NCI-H460 (cell line): ENCODE measurements at places on chromosomes 2 and 18.

DNA sequence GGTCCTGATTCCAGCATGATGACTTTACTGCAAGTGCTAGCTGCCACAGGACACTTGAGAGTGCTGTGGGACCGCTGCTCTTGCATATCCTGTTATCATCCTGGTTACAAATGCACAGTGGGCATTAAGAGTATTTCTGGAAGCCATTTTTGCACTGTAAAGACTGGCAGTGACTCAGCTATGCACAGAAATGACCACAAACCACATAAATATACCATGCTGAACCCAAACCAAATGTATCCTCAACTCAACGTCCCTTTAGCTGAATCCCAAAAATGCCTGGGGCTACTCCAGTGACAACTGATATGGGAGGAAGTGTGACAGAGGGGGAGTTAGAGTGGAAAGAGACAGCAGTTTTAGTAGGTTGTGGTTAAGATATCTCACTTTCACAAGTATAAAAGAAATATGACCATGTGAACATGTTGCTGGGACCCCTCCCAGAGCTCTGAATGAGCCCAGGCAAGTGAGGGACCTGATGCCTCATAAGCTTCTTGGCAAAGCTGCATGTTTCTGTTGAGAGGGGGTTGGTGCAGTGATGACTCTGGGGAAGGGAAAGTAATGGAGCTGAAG, 37.3 kb downstream of the RHBDD1 start:
- no peak for DNase-seq

GRCh38 chr2:130744287-130745117, 10.8 kb upstream of the AMER3 start:
- DNase-seq, result no peak

DNA sequence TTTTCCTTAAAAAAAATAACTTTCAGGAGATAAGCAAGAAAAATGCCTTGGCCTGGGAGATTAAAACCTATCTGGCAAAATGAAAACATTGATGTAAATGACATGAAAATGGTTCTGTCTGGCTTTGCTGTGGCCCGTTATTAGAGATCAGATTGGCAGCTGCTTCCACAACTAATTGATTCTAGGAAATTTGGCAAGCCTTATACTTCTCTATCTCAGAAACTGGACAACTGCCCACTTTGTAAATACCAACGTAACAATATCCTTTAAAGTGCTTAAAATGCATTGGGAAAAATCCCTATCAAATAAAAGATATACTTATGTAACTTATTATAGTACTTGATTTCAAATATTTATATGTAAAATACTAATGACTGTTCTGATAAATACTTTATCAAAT, 14.2 kb upstream of the SKA1 start:
- DNase-seq, result no peak

GRCh38 chr2:143436951-143437350, 307.7 kb downstream of the ARHGAP15 start:
- DNase-seq, result no peak

DNA sequence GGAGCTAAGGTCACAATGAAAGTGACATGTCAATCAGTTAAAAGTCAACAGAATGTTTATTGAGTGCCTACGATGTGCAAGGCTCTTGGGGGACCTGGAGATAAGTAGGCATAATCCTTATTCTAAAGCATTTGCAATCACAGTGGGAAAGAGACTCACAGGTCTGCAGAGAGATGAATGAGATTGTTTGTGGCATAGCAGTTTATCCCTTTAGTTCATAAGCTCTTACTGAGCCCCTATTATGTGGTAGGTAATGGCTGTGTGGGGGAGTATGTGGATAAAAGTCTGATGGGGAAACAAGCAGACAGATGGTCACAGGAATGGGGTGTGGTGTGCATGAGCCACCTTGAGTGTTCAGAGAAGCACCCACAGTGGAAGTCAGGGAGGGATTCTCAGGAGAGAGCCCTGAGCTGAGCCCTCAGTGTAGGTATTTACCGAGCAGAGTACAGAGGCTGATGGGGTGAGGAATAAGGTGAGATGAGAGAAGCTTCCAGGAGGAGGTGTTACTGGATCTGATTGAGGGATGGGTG, 48.1 kb downstream of the EMILIN2 start:
- no peak for DNase-seq

DNA sequence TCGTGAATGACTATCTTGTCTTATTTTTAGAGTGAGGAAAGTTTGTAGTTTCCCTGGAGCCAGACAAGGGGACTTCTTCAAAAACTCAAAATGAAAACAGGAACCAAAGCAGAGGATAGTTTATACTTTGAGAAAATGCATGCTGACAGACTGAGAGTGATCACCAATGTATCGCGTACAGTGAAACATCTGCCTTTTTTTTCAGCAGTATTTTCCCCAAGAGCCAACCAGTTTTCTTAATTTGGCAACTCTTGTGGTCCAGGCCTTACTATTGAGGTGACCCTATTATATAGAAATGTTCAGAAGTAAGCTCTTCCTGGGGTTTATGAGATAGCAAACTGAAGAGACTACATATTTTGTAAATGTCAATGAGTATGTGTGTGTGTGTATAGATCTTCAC, 153.7 kb upstream of the VRK2 start:
- no peak for DNase-seq

DNA sequence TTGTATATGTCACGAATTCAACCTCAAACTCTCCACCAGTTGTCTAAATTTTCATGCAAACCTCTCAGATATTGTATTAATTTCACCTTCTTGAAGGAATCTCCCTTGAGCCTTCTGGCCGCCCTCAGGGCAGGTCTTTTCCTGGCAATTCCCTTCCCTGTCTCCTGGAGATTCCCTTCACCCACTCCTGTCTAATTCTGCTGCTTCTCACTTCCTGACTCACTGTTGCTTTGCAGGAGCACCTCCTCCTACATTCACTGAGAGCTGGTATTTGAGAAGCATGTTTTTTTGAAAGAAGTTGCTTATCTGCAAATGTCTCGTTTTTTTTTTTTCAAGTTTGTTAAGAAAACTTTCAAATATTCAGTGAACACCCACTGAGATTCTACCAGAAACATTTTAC, 79.9 kb upstream of the OTOS start:
- no peak for DNase-seq

GRCh38 chr2:114526841-114527240, 84.4 kb downstream of the DPP10 start:
- no peak for DNase-seq

DNA sequence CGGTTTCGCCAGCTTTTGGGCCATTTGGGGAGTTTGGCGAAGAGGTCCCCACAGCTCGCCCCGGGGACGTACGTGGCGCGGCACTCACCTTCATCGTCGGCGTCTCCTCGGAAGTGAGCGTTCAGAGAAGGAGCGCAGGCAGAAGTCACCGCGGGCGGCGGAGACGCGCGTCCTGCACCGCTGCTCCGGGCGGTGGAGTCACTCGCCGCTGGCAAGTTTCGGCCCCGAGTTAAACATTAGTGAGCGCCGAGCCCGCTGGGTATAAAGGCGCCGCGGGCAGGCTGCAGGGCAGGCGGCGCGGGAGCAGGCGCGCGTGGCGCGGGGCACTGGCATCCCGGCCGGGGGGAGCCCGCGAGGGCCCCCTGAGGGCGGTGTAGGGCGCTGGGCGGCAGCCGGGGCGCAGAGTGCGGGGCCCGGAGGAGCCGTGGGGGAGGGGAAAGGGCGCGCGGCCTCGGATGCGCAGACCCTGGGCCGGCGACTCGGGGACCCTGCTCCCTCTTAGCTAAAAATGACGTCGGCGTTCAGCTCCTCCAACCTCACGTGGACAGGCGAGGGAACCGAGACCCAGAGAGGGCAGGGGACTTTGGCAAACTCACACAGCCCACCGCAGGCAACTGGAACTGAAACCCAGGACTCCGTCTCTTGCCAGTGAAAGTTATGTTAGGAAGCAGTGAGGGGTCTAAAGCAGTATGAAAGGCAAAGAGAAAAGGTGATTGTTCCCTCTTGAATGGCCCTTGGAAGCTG, at the start of gene DPP4:
Gene DPP4 (minus strand): TSS at position 328 of the 744 bp plus-strand sequence. CDS start 234 bp downstream, at position 94.
- no peak for DNase-seq

- no peak for DNase-seq
Measured at GRCh38 chr2:233236820-233237589, 14.5 kb upstream of the ATG16L1 start.

DNA sequence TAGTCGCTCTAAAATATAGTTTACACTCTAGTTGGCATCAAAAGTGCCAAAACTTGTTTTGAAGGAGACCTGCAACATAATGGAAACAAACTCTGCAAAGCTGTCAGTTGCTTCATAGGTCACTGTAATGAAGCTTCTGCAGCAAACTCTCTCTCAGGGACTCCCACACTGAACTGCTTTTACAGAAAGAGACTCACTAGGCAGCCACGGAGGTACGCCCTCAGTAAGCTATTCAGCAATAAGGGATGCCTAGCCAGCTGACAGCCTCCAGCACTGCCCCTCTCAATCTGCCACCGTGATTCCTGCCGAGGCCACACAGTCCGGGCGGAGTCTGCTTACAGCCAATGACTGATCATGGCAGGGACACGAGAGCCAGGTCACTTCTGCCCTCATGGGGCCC, 51.1 kb downstream of the COLEC12 start:
- no peak for DNase-seq
